Bronchial epithelial cell (primary cell): ENCODE measurements at places on chromosomes 4 and X. TPM values are rescaled to one million over a fixed set of nuclear protein-coding genes. Genes with fewer than 3 reads are reported as not detected.

The RPS6KA6 gene
- total RNA-seq = 5.3 and 6.0 TPM in 2 replicates

The NEIL3 gene
- total RNA-seq = 0.53 and 0.90 TPM in 2 replicates

- no peak for DNase-seq
These were observed 12.7 kb upstream of the TET2 start for GRCh38 chr4:105133976-105134375.

DNA sequence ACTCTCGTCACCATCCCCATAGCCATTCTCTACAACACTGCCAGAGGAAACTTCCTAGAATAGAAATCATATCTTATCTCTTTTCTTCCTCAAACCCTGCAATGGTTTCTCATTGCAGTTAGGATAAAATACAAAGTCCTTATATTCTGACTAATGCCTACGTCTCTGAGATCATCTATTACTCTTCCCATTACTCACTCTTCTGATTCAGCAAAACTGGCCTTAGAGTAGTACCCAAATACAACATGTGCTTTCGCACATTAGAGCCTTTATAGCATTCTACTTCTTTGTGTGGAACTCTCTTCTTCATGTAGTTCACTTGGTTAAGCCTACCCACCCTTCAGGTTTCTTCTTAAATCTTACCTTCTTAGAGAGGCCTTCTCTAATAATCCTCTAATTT lies 28.0 kb downstream of the LHFPL1 start:
- DNase-seq = peak; percentile 31

DNA sequence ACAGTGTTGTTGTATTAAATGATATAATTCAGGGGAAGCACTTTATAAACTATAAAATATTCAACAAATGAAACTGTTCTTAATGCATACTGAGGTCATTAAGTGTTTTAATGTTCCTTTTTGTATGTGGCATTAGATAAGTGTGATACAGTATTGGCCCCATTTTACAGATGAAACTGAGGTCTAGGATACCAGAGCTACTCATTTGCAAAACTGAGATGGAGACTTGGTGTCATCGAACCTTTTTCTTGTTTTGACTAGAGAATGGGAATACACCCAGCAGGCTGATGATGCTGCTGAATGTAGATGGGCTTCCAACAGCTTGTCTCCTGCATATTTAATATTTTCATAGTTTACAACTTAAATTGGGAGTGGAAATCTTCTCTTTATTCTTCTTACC lies 34.6 kb downstream of the TAF1 start:
- DNase-seq = no peak

The CXCL5 gene
- 0.51 and 0.53 TPM in 2 replicates for total RNA-seq

The SYN1 gene
- total RNA-seq = 0.26 TPM in 1 of 2 replicates, not detected in the other

The PFKFB1 gene
- 0.13 and 0.26 TPM in 2 replicates for total RNA-seq

The IL3RA gene
- not detected in 2 replicates for total RNA-seq

GRCh38 chr4:48543796-48544195 lies 53.7 kb downstream of the ZAR1 start:
- no peak for DNase-seq

- DNase-seq = no peak
These were observed 527.3 kb downstream of the GABRG1 start for GRCh38 chr4:45596379-45597101.

- DNase-seq = peak; percentile 34
These were observed 110.0 kb downstream of the ARHGAP6 start for GRCh38 chrX:11555759-11556158.
